Stimulated activated CD8-positive, alpha-beta memory T cell treated with anti-CD3 and anti-CD28 coated beads, Interleukin-7, amount 100 ng/mL, for 1 hour (primary cell): ENCODE measurements at places on chromosomes 5 and 9.

DNA sequence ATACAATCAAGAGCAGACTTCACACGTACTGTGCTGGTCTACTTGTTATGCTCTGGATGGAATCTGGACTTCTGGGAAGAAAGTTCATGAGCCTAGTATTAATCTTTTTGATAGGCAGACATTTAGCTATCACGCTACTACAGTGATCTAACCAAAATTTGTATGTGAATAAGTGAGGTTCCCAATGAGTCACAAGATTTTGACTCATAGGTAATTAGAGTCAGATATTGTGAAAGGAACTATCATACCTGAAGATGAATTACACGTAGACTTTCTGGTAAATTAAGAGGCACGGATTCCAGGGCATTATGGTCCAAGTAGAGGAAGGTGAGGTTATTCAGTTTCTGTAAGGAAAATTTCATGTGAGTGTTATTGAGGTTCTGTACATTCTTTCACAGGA, 18.4 kb downstream of the OGN start:
- no peak for DNase-seq

DNA sequence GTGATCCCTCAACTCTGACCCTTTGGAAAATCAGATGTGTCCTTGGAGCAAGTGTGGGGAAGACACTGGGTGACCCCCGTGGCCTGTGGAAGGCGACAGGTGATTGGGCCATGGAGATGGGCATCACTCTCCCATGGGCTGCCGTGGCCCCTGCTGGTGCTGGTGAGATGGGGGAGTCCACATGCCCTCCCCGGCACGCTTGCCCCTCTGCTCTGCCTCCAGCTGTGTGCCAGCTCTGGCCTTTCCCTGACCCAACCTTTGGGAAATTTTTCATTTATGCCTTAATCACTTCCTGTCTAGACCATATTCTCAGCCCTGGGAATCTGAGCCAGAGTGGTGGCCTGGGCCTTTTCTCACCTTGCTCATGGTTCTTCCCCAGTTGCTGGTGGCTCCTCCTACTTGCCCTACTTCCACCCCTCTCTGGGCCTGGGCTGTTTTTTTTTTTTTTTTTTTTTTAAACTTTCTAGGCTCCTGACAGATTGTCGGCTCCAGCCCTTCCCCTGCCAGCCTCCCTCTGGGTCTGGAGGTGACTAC, 56.6 kb downstream of the RGS3 start:
- no peak for DNase-seq

- DNase-seq, result no peak
Measured at GRCh38 chr9:127162864-127163365, 40.5 kb upstream of the ANGPTL2 start.

DNA sequence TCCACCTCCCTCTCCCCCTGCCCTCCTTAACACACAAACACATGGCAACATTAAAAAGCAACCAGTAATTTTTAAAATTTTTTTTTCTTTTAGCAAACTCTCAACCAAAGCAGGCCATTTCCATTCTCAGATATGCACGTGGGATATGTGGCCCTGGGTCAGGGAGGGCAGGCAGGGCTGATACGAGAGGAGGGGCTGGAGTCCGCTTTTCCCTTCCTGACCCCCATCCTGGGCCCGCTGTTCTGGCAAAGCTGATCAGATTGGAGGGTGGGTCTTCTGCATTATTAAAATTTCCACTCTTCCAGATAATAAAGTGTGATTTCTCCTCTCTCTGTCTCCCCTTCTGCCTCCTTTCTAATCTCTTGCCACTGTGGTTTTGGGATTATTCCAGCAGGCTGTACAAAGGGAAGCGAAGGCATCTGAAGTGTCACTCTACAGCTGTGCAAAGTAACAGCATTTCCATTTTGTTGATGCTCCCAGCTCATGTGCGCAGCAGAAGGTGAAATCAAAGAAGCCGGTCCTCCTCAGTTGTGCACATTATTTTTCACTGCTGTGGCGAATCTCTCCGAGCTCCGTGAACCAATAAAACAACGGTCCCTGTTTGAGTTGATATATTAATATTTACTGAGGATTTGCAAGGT, 12.0 kb downstream of the IRX1 start:
- DNase-seq, result no peak

GRCh38 chr9:83956086-83956435, 24.0 kb downstream of the HNRNPK start:
- DNase-seq, result no peak

DNA sequence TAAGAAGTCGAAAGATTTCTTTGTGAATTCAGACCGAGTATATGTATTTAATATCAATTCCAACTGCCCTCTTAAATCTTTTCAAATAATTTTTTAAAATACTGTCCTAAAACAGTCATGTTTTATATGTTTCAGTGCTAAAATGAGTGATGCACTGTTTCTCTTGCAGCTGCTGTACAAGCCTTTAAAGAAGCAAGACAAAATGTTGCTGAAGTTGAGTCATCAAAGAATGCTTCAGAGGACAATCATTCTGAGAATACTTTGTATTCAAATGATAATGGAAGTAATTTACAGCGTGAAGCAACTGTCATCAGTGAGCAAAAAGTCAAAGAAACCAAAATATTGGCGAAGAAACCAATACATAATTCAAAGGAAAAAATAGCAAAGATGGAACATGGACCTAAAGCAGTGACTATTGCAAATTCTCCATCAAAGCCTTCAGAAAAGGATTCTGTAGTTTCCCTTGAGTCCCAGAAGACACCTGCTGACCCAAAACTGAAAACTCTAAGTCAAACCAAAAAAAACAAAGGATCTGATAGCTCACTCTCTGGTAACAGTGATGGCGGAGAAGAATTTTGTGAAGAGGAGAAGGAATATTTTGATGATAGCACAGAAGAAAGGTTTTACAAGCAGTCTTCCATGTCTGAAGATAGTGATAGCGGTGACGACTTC, 58.0 kb downstream of the LOX start:
- DNase-seq, result no peak

- DNase-seq, result no peak
Measured at GRCh38 chr9:113955076-113955752, 79.1 kb downstream of the ZNF618 start.

DNA sequence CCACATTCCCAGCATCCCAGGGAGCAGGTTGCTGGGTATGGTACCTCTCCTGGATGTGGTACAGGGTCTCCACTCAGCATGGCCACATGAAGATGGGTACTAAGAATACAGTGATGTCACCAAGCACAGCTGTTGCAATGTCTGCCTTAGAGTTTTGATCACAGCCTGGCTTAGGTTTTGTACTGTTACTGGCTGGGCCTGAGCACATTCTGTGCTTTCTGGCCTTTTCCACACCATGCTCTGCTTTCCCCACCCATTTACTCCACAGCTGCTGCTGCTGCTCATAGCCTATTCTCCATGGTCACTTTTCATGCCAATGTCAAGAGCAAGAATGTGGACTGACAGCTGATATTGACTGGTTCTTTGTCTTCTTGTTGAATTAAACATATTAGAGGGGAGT, 481.9 kb downstream of the ARHGEF28 start:
- DNase-seq, result no peak

- no peak for DNase-seq
Measured at GRCh38 chr9:94014066-94014654, 59.0 kb upstream of the BARX1 start.

DNA sequence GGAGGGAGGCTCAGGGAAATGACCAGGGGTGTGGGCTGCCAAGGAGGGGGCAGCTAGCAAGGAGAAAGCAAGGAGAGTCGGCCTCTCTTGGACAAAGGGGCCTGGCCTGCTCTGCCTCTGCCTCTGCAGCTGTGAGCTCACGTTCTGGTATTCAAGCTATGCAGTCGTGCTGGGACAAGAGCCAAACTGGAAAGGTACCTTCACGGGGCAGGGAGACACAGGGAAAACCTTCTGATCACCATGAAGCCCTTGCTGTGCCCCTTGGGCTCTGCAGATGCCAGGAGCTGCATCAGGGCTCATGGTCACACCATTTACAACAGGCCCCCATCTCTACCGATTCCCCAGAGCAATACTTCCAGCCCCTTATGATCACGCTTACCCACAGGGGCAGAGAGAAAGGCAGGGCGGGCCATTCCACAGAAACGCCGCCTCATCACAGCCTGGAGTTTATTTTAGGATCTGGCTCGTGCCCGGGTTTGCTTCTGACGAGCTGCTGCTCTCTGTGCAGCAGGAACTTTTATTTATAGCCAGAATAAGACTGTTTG, 63.2 kb downstream of the PRRT1B start:
- DNase-seq, result no peak
